Activated effector memory CD4-positive, alpha-beta T cell treated with anti-CD3 and anti-CD28 coated beads, Interleukin-2, amount 50 U/mL, for 16 hours (primary cell): ENCODE measurements at places on chromosomes 13 and 19.

- DNase-seq = no peak
Observed at GRCh38 chr13:53501387-53501786, 472.8 kb downstream of the OLFM4 start.

- DNase-seq = no peak
Observed at GRCh38 chr19:52665027-52665426, 26.9 kb upstream of the ZNF83 start.

DNA sequence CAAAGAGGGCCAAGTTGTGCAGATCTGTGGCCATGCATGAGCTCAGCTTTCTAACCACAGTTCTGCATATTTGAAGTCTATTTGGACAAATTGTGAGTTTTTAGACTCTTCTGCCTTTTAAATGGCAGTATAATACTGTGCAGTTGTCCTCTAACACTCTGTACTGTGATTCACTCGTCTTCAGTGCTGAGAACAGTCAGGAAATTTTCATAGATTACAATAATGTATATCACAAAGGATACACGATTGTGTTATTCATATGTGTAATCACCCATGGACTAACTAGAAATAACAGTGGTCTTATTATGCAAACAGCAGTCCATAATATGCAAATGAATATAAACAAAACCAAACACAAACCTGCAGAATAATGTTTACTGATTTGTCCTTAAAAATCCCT, 259.1 kb downstream of the PCDH9 start:
- no peak for DNase-seq

- peak; percentile 97 for DNase-seq
Observed at GRCh38 chr19:10315335-10316214, at the start of gene FDX2. Gene FDX2, minus strand, starts transcription at chr19:10316015. Its CDS starts 19 bp downstream, at chr19:10315996.
